ENCODE measurements at places on chromosomes 12 and 14.

DNA sequence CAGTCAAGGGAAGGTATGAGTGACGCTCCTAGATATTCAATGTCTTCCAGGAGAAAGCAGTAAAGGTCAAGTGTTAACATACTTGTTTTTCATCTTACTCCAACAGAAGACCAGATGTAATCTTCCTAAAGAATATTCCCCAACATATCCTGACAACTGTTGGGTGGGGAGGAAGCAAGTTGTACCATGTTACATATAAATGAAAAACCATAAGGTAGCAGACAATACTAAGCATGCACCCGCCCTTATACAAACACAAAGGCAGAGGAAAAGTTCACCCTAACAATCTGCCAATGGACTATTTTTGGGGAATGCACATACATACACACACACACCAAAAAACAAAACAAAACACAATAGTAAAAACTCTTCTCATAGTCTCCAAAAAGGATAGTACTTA lies 90.2 kb upstream of the FERMT2 start:
- no peak for DNase-seq

DNA sequence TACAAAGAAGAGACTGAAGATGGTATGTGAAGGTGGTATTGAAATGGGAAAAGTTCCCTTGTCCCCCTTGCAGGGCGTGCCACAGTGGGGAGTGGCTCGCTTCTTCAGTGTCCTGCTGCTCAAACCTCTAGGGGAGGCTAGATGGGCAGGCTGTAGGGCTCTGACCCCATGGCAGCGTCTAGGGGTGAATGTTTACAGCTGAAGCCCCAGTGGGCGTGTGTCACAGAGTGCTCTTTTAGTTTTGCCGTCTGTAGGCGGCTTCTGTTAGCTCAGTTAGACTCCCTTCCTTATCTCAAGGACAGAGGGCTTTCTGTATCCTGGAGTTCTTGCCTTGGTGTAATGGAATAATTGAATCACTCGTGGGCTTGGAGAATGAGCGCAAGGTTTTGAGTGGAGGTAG lies 266.2 kb downstream of the RAD51B start:
- DNase-seq: no peak

DNA sequence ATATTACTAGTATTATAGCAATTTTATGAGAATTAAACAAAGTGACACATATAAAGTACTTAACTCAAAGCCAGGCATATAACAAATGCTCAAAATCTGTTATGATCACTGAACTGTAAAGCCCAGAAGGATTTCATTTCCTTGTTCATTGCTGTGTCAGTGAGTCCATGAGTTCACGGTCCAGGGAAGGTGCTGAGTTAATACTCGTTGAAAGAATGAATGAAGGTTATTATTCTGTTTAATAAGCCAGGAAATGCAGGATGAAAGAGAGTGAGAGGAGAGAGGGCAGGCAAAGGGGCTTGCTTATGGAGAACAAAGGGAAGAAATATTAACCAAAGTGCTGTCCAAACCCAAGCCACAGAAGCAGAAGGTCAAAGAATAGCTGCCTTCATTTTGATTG lies 40.2 kb upstream of the NT5DC3 start:
- no peak for DNase-seq

DNA sequence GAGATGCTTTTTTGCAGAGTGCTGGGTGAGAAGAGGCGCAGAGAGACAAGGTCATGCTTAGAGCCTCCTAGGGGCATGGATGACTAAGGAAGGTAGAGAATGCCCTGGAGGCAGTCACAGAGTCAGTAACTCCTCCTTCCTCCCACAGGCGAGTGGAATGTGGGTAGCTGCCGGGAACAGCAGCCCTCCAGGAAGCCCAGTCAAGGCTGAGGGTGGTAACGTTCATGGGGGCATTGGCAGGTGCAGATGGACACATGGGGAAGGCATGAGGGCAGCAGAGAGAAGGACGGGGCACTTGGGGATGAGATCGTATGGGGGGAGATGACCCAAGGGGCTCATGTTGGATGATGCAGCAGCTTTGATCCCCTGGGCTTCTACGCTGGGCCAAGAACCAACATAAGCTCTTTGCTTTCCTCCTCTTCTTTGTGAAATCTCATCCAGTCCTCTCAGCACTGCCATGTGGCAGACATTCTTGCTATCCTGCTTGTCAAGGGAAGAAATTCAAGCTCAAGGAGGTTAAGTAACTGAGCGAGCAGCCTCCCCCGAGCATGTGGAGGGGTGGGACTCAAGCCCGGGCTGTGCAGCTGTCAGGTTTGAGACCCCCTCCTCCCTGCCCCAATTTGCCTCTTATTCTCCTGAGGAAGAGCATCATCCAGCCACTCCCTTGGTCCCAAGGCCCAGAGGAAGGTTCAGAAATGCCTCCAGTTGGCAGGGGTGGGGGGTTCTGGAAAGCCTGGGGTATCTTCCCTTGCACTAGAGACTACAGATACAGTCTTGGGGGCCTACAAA lies 187.9 kb downstream of the PIWIL1 start:
- no peak for DNase-seq

GRCh38 chr12:29082522-29082921 lies 66.6 kb upstream of the FAR2 start:
- DNase-seq: no peak

DNA sequence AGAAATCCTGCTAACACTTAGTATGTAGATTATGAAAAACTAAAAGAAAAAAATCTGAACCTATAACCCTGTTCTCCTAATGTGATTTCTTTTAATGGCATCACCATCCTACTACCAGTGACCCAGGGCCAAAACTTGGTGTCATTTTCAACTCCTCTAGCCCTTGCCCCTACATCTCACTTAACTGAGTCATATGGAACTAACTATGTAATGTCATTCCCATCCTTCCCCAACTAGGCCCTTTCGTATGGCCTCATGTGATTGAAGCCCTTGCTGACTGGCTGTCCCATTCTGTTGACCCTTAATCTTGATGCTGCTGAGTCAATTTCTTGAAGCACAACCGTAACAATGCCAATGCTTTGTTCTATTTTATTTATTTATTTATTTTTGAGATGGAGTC lies 7.6 kb downstream of the DMAC2L start:
- no peak for DNase-seq

DNA sequence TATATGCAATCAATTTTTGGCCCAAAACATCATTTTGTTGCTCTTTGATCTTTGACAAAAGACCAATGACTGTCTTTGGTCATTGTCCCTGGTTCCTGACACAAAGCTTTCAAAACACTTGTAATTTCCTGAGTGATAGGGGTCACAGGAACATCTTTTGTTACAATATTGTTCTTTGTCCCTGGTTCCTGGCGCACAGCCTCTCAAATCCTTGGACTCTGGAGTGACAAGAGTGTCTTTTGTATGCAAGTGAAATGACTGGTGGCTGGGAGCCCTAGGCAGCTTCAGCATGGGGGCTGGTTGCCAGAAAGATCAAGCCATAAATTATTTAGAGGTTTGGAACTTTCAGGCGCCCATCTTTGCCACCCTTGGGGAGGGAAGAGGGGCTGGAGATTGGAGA lies 53.9 kb downstream of the DNAH10 start:
- DNase-seq: no peak

- no peak for DNase-seq
Observed at GRCh38 chr12:32025906-32026305, 66.7 kb downstream of the RESF1 start.

DNA sequence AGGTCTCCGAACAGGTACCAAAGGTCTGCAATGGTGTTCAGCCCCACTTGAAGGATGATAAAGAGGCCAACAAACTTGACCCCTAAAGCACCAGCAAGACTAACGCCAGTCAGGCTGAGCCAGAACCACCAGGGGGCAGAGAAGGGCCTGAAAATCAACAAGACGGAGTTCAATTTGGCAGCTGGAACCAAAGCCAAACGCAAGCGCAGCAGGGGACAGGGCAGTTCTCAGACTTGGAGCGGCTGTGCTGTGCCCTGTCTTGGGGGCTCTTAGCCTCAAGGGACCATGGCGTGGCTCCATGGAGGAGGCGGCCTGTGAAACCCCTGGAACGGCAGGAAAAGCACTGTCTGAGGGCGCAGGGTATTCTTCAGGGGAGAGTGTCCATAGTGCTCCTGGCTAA lies 19.6 kb downstream of the POMT2 start:
- no peak for DNase-seq

GRCh38 chr12:132610051-132610759 lies at the start of gene LRCOL1:
TSS of gene LRCOL1 (minus strand) at chr12:132610582. CDS start at chr12:132606251, 4,331 bp downstream.
- no peak for DNase-seq

DNA sequence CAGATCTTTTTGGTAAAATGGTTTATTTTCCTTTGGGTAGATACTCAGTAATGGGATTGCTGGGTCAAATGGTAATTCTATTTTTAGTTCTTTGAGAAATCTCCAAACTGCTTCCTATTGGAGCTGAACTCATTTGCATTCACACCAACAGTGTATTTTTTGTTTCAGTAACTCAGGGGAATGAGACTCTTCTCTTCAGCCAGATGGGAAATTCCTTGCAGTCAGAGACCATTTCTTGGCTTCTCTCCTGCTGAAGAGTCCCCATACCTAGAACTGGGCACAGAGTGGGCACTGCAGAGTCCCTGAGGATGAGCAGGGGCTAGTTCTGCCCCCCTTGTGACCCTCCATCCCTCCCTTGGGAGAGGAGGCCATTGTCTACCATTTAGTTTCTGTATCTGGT lies 10.8 kb downstream of the SDSL start:
- DNase-seq: no peak

- DNase-seq: no peak
Observed at GRCh38 chr14:38286452-38286851, 30.6 kb upstream of the CLEC14A start.

DNA sequence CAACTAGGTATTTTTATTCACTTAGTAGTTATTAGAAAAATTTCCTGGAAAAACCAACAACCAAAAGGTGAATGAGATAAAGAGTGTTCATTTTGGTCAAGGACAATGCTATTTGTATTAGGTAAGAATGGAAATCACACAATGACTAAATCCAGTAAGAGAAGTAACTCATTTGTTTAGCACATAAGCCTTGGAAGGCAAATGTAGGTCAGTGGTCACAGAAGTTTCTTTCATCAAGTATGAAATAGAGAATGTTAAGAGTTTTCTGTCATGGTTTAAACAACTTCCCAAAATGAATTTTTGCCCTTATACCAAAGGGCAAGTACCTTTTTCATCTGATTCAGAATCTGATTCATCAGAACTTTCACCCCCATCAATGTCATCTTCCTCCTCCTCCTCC lies 101.7 kb downstream of the KIF21A start:
- DNase-seq: no peak

- no peak for DNase-seq
Observed at GRCh38 chr14:36014236-36014635, 162.3 kb downstream of the PTCSC3 start.

DNA sequence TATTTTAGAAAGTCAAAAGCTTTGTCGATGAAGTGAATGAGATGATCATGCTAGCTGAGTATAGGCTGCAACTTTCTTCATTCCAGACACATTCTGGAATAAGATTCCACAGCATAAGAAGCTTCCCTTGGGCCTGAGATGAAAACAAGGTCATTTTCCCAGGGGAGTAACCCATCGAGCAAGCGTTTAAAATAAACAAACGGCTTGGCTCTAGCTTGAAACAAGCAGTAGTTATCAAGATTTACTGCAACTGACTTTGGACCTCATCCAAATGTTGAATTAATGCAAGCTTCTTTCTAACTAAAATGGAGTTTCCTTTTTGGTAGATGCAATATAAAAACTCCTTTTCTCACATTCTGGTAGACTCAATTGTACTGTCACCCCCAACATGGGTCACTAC lies 23.0 kb downstream of the KCNJ8 start:
- DNase-seq: no peak

GRCh38 chr12:86134561-86134960 lies 121.6 kb downstream of the MGAT4C start:
- no peak for DNase-seq

- DNase-seq: peak; percentile 42
Observed at GRCh38 chr12:46209914-46210872, 58.6 kb downstream of the SLC38A1 start.

- DNase-seq: no peak
Observed at GRCh38 chr14:61704554-61704953, 9.2 kb downstream of the HIF1A start.

All from stimulated activated CD4-positive, alpha-beta T cell treated with anti-CD3 and anti-CD28 coated beads, Interleukin-1b, Interleukin-23, amount 100 ng/mL, for 1 hour (primary cell).